ENCODE measurements at places on chromosomes 1 and 21. TPM values are rescaled to one million over a fixed set of nuclear protein-coding genes. Genes with fewer than 3 reads are reported as not detected.

The BCAS2 gene
- 52.5 TPM for total RNA-seq

The CCDC27 gene
- not detected for total RNA-seq

The FCER1G gene
- total RNA-seq = not detected

The GJA8 gene
- total RNA-seq = not detected

The TRIM45 gene
- 3.3 TPM for total RNA-seq

The WNT9A gene
- 0.99 TPM for total RNA-seq

- no peak for DNase-seq
These were observed 163.1 kb downstream of the PCNX2 start for GRCh38 chr1:233132445-233132844.

GRCh38 chr1:116486424-116486823, 84.4 kb downstream of the CD58 start:
- peak; percentile 84 for DNase-seq

GRCh38 chr1:81545734-81546133, 255.0 kb upstream of the ADGRL2 start:
- DNase-seq = no peak

- no peak for DNase-seq
These were observed 124.3 kb upstream of the CACNA1E start for GRCh38 chr1:181359012-181359411.
